ENCODE measurements at places on chromosomes 5 and 9.
A peak's percentile ranks its signal among the peaks of the same experiment; 100 is the strongest.

- no peak for DNase-seq
Observed at GRCh38 chr9:89116064-89116804, 62.4 kb downstream of the SHC3 start.

- DNase-seq: no peak
Observed at GRCh38 chr9:99034149-99034548, 70.8 kb upstream of the TGFBR1 start.

DNA sequence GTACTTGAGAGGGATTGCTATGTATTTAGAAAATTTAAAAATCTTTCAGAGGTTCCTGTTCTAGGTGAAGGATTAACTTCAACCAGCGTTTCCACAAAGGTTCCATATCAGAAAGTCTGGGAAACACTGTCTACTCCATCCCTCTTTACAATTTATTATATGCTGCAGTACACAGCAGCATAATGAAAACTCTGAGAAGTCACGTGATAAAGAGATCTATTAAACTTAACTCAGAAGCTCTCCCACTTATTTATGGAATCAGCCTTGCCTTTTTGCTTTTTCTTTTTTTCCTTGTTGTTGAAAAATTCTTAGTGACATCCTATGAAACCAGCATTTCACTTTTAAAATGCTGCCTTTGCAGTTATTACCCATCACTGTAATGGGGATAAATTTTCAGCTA lies 186.2 kb downstream of the ACER2 start:
- no peak for DNase-seq

GRCh38 chr9:72648324-72649126 lies 127.1 kb downstream of the TMC1 start:
- no peak for DNase-seq

GRCh38 chr9:70868661-70869652 lies 252.5 kb downstream of the TRPM3 start:
- no peak for DNase-seq

- DNase-seq: no peak
Observed at GRCh38 chr5:166493612-166494011, 1797.8 kb upstream of the WWC1 start.

DNA sequence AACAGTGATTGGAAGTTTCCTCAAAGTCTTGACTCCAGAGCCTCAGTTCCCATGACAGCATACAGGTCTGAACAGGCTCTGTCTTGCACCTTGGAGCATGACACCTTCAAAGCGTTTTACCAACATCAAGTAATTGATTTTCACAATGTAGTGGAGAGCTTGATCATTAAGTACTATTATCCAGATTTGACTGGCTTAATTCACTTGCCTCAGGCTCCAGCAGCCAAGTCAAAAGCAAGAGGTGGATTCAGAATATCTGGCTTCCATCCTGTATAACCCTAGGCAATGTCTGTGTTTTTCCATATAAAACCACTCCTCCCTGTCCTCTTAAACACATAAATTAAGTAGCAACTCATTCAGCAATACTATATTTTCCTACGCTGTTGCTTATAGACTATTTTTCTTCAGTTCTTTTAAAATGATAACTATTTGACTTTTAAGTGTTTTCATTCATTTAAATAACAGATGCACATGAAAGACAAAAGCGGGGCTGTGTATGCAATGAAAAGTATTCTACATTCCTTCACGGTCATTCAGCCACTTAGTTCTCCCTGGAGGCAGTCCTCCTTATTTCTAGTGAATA lies 150.8 kb upstream of the RANBP3L start:
- DNase-seq: no peak

- no peak for DNase-seq
Observed at GRCh38 chr5:150136305-150137167, 19.1 kb downstream of the PDGFRB start.

DNA sequence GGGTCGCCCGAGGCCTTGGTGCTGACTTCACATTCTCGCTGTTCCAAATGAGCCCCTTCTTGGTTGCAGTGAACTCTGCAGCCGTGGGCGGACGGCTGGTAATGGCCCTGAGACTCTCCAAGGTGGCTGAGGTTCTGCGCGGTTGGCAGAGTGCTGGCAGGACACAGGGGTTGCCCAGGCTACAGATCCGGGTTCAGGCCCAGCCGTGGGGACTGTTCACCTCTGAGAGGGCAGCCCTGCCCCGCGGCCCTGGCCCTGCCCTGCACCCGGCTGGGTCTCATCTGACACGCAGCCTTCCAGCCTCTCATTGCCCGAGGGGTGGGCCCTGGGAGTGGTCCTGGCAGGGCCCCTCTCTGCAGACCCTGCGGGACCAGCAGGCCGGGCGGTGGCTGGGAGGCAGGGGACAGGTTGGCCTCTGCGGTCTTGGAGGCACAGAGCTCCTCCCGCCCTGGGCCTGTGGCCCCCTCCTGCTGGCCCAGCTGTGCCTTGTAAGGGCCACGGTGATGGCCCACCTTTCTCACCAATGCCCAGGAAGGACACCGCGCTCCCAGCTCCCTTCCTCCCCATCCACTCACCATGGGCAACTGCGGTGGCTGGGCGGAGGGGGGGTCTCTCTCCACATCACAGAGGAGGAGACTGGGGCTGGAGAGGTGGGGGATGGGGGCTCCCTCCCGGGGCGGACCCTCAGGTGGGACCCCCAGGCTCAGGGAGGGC lies 51.6 kb downstream of the AHRR start:
- DNase-seq: no peak

GRCh38 chr5:131109540-131110255 lies 55.4 kb downstream of the HINT1 start:
- peak; percentile 11 for DNase-seq

DNA sequence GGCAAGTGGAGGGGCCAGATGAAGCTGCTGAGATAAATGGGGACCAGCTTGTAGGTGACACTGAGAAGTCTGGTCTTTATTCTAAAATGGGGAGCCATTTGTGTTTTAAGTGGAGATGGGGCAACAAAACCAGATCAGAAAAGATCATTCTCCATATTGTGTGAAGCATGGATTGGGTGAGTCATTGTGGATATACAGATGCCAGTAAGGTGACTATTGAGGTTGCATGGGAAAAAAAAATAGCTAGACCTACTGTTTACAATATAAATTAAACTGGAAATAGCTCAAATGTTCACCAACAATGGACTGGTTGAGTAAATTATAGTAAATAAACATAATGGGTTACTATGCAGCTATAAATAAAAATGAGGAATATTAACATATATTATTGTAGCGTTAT lies 5.4 kb upstream of the MAP1B start:
- no peak for DNase-seq

DNA sequence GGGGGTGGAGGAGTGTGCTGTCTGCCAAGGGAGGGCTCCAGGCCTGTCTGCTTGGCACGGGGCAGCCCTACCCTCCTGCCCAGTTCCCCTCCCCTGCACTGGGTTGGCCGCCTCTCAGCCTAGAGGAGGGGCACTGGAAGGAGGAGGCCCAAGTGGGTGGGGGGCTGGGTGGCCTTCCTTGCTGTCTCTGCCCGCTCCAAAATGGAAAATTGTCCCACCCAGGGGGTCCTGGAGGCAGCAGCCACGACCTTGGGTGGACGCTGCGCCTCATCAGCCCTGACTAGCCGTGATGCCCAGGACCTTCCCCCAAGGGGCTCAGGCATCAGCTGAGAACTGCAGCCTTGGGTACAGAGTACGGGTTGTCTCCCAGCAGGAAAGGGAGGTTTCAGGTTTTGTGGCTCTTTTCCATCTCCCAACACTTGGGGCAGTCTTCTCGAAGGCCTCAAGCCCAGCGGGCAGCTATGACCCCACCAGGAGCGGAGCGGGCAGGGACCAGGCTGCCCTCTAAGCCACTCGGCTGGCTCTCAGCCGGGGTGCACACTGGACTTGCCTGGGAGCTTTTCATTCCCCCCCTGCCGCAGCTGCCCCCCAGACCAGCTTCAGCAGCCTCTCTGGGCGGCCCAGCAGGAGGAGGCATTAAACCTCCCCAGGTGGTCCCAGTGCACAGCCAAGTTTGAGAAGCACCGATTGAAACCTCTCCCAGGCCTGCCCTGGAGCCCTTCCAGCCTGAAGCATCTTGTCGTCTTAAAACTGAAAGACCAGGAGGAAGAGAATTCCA lies 20.6 kb downstream of the NTNG2 start:
- DNase-seq: peak; percentile 42

- no peak for DNase-seq
Observed at GRCh38 chr9:121748727-121749423, 97.4 kb downstream of the DAB2IP start.

DNA sequence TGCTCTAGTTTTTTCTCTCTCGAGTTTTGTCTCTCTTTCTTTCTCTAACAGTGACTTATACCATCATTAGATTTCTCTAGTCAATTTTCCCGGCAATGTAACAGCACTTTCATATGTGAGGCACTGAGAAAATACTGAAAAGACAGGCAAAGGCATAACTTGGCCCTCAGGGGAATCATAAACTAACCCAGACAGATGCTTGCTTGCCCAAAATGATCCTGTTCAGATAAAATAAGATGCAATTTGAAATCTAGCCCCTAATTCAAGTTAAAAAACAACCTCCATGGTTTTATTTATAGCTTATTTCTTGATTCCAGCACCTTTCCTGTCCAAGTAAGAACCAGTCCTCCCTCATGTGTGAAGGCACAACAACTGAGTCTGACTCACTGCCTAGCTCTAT lies 294.6 kb downstream of the GAS1 start:
- no peak for DNase-seq

DNA sequence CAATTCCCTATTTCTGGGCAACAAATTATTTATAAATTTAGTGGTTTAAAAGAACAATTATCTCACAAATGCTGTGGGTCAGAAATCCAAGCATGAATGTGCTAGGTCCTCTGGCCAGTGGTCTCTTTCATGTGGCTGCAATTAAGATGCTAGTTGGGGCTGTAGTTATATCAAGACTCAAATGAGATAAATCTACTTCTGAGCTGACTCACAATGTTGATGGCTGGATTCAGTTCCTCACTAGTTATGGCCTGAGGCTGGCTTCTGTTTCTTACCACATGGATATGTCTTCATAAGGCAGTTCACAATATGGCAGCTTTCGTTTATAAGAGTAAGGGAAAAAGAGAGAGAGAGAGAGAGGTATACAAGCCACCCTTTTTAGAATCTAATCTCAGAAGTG lies 717.0 kb downstream of the PRELID2 start:
- no peak for DNase-seq

DNA sequence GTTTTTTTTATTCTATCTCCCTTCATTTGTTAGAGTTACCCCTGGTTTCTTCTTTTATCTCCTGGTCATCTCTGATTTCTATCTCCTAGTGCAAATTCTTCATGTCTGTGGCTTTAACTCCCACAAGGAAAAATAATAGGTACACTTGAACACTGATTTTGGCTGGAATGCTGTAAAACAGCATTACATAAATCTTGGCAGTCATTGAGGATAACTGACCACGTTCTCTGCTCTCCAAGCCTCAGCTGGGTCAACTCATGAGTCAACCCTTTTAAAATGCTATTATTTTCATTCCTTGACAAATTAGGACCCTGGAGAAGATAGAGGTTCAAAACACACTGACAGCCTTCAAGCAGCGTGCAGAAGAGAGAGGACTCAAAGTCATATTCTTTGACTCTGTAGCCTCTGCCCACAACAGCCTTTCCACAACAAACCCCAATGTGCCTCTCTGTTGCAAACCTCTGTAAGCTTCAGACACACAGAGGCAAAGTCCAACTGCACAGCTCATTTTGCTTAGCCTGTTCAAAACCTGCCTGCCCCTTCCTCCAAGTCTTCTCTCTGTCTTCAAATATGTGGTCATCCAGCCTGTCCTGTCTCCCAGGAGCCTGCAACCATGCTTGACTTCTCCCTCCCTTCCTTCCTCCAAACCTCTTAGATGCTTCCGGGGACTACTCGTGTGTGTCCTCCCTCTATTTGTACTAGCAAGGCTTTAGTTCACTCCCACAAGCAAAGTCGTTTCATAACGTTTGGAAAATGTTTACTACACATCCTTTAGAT lies 398.4 kb downstream of the MED10 start:
- no peak for DNase-seq

GRCh38 chr5:42636946-42637345 lies 119.7 kb upstream of the CCDC152 start:
- no peak for DNase-seq

- DNase-seq: no peak
Observed at GRCh38 chr5:29380029-29380428, 1813.5 kb upstream of the CDH6 start.

- DNase-seq: no peak
Observed at GRCh38 chr9:113798062-113799030, 77.8 kb upstream of the ZNF618 start.

- no peak for DNase-seq
Observed at GRCh38 chr5:170475294-170476000, 28.4 kb upstream of the KCNIP1 start.

GRCh38 chr9:93205045-93205768 lies 21.3 kb downstream of the WNK2 start:
- DNase-seq: peak; percentile 67

- no peak for DNase-seq
Observed at GRCh38 chr5:172715931-172716682, 54.9 kb downstream of the DUSP1 start.

DNA sequence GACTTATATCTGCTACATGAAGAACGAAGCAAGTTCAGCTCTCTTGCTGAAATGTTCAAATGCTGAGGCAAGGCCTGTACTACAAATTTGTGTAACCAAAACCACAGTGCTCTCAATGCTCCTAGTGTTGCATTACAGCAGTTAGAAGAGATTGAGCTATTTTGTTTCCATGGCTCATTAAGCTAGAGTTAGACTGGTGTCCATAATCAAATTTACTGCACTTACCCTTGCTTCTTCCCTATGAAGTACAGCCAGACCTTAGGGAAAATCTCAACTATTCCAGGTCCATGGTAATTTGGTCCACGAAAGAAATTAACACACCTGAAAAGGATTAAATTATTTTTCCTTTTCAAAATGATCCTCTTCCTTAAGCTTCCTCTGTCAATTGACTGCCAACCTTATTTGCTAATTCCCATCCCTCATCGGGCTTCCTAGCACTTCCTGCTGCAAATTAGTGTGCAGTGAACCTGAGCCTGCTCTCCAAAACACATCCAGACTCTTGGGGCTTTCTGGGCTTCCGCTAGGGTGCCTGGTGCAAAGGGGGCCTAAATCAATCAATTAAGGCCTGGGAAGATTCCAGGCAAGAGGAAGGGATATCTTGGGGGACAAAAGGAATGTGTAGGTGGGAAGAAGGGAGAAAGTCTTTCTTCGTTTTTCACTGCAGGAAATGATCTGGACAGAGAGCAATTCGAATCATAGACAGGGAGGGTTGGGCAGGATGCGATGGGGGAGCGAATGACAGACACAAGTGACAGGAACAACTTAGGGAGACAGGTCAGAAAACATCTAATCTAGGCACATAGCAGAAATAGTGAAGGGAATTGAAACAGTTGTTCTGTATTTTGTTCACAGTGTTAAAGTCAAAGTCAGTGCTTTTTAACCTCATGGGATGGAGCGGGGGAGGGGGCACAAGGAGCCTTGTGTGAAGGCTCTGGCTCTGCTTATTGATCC lies 542.4 kb downstream of the RAB3C start:
- no peak for DNase-seq

GRCh38 chr5:149915392-149916260 lies 29.0 kb downstream of the PDE6A start:
- no peak for DNase-seq

- no peak for DNase-seq
Observed at GRCh38 chr5:132105688-132106087, 32.1 kb downstream of the CSF2 start.

GRCh38 chr5:115480271-115480670 lies 64.3 kb downstream of the FEM1C start:
- no peak for DNase-seq

All from cerebellum (tissue), 4 donors.